Tibial nerve (tissue), 4 donors: ENCODE measurements at places on chromosomes 6 and 20.

DNA sequence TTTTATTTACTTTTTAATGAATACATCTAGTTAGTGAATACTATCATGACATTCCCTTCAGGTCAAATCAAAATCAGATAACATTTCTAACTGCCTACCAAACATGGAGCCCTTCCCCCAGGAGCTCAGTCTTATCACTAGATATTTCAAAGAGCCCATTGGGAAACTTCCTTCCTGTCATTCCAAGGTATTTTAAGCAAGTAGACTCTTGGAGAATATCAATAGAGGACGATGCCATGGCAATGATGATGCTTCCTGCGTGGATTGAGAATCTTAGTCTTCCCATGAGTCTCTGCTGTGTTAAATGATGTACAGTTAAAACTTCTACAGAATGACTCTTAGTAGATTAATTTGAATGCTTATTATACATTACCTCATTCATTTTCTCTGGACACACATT is 384.9 kb downstream of the CENPW start:
- no peak for DNase-seq

DNA sequence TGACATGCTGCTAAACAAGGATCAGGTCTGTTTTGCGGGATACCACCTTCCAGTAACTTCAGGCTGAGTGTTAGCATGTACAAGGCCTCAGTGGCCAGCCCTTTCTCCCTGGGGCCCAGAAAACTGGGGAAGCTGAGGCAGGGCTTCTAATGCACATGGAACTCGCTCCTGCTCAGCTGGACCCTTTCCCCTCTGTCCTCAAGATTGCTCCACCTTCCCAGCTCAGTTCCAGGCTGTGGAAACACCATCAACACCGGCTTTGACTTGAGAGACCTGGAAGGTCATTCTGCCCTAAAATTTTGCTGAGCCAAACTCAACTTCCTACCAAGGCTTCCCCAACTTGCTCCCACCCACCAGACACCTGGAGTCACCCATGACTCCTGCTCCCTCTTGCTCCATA is 4.2 kb upstream of the BLCAP start:
- DNase-seq = no peak

DNA sequence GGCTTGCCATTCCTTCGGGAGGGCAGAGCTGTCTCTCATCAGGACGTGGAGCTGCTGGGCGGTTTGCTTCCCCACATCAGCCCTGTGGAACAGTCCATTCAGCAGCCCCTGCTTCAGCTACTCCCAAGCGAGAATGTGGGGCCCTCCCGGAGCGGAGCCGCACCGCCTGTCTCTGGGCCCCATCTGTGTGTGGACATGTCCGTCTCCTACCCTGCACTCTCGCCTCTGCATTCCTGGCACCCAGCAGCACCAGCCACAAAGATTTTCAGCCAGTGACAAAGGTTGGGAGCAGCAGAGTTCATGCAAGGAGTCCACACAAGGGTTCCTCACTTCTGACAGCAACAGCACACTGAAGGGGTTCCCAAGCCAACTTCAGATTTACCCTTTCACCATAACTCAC is 29.0 kb upstream of the SLC22A1 start:
- DNase-seq = no peak

DNA sequence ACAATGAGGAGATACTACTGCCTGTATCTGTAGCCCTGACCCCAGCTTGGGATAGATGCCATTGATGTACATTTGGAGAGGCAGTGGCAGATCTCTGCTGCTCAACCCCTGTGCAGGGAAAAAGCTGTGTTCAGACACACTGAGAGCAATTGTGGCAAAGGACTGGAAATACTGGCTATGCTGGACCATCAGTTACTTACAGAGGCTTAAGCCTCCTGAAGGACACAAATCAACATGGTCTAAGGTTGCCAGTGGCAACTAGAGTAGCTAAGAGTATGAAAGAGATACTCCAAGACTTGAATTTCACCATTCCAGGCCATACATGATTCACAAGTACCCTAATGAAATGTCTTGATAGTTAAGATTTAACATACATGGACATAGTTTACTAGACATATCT is 32.4 kb upstream of the ENPP4 start:
- DNase-seq = no peak

- DNase-seq = peak; percentile 72
Measured at GRCh38 chr6:131949909-131950766, 1.0 kb downstream of the CCN2 start.

- DNase-seq = peak; percentile 68
Measured at GRCh38 chr20:33812152-33812849, 1.2 kb downstream of the CHMP4B start.

GRCh38 chr20:208942-209566 is 18.0 kb upstream of the DEFB129 start:
- DNase-seq = no peak

DNA sequence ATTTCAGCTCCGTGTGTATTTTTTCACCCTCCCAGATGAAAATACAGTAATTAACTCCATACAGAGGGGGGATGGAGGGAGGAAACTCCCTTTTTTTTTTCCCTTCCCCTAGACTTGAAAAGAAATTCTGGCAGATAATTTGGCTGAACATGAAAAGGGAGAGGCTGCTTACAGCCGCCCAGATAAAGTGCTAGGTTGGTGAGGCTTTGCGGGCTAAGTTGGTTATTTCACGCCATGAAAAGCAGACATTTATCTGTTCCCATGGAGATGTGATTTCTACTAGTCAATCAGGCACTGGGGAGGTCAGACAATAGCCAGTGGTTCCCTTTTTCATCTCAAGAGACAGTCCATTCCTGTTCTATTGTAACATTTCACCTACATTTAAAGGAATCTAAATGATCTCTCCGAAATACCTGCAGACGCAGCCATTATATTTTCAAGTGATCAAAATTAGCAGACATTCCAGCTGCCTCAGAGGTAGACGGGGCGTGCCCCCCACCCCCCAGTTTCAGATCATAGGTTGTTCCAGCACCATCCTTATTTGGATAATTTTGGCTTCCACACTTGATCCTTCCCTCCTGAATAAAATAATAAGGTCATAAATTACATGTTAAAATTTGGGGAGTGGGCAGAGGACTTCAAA is 143.9 kb upstream of the ZNF217 start:
- DNase-seq = no peak

DNA sequence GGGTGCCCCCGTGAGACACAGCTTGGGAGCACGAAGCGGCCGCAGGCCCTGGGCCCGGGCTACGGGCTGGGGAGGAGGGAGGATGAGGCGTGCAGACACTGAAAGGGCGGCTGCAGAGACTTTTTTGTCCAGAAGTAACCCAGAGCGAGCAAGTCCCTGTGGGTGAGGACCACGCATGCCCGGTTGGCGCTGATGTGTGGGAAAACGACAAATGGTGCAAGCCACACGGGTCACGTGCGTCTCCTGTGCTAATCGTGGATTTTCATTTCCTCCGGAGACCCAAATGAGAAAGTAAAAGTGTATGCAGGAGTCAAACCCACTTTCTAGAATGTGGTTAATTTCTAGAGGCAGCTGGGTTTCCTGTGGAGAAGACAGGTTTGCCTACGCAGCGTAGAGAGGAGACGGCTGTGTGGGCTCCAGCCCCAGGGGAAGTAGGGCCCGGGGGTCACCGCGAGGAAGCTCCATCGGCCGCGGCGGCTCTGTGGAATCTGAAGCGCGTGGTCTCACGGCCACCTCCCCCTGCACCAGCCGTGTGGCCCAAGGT is 19.0 kb downstream of the DLL1 start:
- DNase-seq = no peak

DNA sequence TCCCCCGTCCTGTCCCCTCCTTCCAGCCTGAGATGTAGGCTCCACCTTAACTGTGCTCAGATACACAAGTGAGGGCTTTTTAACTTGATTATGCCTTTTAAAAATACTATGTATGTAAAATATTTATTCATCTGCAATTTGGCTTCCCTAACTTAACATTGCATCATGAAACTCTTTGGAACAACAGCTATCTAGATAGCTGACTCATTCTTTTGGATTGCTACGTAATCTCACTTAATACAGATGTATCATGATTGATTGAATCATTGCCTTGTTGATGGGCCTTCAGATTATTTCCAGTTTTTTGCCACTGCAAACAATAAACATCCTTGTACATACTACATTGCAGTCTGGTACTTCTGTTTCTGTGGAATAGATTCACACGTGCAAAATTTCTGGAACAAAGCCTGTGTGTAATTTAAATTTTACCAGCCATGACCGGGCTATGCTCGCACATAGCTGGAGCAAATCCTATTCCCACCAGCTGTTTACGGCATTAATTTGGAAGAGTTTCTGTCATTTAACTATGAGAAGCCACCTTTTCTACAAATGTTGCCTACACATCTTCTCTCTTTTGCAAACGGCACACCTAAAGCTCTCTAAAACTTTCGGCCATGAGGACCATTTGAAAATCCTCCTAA is 6.5 kb downstream of the PRND start:
- no peak for DNase-seq

DNA sequence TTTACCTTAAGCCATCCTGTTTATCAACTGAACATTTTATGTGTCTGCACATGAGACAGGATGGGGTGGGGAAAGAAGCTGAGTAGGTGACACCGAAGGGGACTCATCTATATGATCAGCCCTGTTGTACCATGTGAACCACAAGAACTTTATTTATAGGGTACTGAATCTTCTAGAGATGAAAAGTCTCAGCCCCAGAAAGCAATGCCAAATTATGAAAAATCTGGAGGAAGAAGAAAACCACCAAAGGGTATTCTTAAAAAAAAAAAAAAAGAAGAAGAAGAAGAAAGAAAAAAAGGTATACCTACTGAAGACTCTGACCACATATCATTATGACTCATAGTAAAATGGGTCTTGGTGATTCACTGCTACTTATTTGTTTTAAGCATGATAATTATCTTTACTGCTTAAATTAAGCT is 39.8 kb upstream of the HBS1L start:
- no peak for DNase-seq

GRCh38 chr6:5078121-5078669 is 6.9 kb upstream of the PPP1R3G start:
- no peak for DNase-seq

- no peak for DNase-seq
Measured at GRCh38 chr6:155186052-155186658, 77.7 kb upstream of the CLDN20 start.

DNA sequence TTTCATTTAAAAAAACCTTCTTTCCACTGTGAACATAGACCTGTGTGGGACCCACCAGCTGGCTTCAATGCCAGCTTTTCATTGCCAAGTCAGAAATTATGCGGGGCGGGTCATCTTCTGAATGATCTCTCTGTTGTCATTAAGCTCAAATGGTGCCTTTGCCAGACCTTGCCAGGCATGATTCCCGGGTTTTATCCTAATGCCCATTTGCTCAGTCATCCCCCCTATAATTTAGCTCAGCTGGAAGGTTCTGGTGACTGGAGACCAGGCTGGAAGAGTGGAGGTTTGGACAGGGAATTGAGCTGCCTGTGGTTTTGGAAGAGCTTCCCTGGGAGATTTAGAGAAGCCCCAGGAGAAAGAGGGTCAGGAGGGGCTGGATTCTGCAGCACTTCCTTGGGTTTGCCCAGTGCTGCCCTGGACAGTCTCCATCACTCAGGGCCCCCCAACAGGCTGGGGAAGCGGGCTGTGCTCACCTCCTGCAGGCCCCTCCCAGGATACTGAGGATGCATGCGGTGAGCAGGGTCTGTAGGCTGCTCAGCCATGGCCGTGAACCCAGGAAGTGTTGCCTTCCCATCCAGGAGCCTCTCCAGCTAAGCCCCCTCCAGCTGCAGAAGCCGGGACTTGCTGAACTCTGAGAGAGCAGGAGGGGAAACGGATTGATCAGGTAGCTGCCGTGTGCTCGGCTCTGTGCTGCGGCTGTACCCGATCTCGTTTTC is 273.0 kb downstream of the CDH4 start:
- no peak for DNase-seq

DNA sequence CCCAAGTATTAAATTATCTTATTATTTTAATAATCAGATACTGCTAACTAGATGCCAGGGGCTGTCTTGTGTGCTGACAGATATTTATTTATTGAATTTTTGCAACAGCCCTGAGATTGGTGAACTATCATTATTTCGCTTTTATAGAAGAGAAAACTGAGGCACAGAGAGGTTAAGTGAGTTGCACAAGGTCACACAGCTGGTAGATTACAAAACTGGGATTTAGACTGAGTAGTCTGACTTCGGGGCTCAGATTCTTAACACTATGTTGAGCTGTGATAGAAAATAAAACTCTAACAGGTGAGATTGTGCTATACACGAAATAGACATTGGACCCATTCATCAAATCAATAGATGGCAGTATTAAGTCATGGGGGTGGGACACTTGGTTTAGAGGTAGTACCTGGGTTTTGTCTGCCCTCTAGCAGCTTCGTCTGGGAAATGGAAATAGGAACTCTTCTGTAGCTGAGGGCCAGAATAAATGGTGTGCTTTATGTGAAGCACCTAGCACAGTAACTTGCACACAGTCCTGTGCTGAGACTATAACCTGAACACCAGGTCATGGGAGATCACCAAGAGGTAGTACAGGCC is 113.4 kb downstream of the B3GAT2 start:
- no peak for DNase-seq

- no peak for DNase-seq
Measured at GRCh38 chr6:169380493-169380892, 126.8 kb upstream of the THBS2 start.

GRCh38 chr6:10393544-10394225 is 21.2 kb downstream of the TFAP2A start:
- DNase-seq = no peak

DNA sequence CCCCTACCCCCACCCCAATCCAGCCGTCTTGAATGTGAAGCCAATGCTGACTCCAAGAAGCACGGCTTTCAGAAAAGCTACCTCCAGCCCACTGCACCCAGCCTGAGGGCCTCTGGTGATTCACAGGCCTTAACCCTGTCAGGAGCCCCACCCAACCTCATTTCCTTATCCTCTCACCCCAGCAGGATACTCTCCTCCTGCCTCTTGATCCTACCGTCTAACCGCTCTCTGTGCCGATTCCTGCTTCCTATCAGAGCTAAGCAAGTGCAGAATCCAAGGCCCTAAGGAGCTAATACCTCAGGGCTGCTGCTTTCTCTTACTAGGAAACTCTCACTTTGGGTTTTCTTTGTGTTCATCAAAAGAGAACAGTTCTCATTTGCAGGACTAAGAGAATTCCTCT is 47.2 kb downstream of the TRERF1 start:
- DNase-seq = no peak

DNA sequence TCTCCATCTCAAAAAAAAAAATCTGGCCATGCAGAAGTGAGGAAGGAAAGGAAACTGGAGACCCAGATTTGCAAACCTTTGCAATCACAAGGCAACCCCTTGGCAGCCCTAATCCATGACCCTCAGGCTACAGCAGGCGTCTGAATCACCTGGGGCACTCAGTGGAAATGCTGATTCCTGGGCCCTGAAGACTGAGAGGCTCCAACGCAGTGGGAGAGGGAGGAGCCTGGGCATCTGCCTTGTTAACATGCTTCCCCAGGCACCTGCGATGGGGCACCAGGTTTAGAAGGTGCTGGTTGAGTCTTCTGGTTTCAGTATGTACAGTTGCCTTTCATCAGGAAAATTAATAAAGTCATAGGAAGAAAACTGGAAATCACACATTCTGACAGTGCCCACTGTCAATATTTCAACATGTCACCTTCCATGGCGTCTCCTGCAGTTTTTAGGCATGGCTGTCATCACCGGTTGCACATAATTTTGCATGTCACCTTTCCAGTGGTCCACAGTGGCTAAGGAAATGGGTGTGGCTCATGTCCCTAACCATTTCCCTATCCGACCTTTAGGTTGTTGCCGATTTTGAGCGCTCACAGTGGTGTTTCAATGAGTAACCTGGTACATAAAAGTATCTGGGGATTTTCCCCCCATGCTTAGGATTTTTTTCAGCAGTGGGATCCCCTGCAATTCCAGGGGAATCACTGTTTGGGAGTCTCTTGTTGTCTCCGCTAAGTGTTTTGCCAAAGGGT is 56.9 kb downstream of the PREX1 start:
- no peak for DNase-seq
